HCEC 1CT (cell line): ENCODE measurements at places on chromosomes 16 and 17.

DNA sequence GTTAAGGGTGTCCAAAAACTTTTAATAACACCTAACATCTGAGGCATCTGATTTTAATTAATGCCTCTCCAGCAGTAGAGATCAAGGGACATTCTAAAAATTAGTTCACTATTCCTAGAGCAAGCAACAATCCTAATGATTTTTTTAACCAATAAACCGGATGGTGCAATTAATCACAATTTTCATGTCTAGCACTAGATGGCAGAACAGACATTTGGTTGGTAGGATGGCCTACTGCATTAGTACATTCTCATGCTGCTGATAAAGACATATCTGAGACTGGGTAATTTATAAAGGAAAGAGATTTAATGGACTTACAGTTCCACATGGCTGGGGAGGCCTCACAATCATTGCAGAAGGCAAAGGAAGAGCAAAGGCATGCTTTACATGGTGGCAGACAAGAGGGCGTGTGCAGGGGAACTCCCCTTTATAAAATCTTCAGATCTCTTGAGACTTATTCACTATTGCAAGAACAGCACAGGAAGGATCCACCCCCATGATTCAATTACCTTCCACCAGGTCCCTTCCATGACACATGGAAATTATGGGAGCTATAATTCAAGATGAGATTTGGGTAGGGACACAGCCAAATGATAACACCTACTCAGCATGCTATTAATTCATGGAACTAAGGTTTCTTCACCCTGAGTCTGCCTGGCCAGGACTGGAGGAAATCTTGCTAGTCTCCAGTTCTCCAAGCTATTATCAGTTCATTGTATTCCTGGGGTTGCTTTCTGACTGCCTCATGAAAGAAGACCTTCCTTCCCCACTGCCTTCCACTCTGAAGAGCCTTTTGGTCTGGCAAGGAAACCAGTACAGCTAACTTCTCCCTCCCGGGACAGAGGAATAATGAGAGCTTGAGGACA lies 24.8 kb downstream of the HS3ST3A1 start:
- no peak for DNase-seq

GRCh38 chr17:79622776-79623175 lies 11.9 kb upstream of the RBFOX3 start:
- no peak for DNase-seq

- no peak for DNase-seq
These were observed 9.7 kb upstream of the NKD1 start for GRCh38 chr16:50538411-50539052.

- DNase-seq: no peak
These were observed 57.1 kb upstream of the KCNJ16 start for GRCh38 chr17:70017941-70018340.

DNA sequence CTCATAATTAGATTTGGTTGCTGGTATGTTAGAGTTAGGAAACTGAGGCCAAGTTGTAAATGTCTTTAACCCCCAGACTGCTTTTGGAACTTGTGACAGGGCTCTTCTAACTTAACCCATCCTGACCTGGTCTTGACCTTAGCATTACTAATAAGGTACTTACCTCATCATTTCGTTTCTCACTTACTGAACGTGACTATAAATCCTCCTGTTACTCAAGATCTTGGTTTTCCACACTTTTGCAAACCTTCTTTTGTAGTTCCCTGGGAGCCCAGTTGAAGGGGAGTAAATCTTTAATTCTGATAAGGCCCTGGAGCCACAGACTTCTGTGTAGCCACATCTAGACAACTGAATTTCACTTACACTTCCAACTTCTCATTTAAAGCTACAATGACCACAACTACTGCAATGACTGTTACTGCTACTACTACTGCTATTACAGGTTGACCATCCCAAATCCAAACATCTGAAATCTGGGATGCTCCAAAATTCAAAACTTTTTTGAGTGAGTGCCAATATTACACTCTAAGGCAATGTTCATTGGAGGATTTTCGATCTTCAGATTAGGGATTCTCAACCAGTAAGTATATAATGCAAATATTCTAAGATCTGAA lies 248.8 kb upstream of the TBX2 start:
- no peak for DNase-seq

DNA sequence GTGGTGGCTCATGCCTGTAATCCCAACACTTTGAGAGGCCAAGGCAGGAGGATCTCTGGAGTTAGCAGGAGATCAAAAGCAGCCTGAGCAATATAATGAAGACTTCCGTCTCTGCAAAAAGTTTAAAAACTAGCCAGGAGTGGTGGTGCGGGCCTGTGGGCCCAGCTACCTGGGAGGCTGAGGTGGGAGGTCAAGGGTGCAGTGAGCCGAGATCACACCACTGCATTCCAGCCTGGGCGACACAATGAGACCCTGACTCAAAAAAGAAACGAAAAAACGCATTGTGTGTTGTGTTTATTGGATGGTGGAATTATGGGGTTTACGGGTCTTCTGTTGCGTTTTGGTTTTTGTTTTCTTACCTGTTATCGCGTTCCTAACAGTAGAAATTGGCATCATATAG lies 863 bp upstream of the DDX19A start:
- no peak for DNase-seq

DNA sequence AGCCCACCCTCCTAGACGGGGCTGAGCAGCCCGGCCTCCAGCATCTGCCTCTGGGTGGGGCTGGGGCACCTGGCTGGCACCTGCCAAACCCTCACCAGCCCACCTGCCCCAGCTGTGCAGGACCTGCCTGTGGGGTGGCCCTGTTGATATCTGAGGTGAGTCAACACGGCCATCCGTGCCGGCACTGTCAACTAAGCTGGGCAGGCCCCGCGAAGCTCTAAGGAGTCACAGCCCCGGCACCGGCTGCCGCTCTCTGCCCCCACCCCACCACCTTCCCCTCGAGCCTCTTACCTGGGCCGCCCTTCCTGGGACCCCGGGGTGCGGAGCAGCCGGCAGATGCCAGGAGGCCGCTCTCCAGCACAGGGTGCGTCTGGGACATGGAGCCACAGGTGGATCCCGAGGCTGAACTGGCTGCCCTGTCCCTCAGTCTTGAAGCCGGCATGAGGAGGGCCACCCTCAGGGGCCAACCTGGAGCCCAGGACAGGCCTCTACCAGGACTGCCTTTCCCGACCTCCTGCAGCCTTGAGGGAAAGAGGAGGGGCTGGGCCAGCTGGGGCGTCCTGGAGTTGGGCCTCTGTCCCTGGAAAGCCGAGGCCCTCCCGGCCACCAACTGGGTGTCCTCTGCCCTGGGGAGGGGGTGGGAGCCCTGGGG lies 515 bp downstream of the CBFA2T3 start:
- no peak for DNase-seq
